Right lung (tissue), 10 donors: ENCODE measurements at places on chromosomes 16 and 17. TPM values are rescaled to one million over a fixed set of nuclear protein-coding genes. Genes with fewer than 3 reads are reported as not detected.

DNA sequence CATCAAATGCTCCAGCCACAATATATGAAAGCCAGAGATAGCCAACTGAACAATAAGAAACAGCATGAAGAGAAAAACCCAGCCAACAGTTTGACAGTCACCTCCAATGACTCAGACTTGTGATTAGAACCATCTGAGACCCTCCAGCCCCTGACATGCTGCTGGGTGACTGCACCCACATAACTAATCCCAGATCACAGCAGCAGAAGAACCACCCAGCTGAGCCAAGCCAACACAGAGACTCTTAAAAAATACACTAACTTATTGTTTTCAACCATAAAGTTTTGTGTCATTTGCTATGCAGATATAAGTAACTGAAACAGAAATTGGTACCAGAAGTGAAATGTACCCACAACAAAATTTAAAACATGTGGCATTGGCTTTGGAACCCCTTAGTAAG lies 314.3 kb upstream of the DYNLRB2 start:
- DNase-seq, result no peak

The KRT33B gene
- not detected for polyA plus RNA-seq

The SPNS2 gene
- polyA plus RNA-seq, result 20.0 TPM

GRCh38 chr17:48051706-48052486 lies 3.7 kb downstream of the NFE2L1 start:
- DNase-seq, result peak; percentile 81

- DNase-seq, result peak; percentile 81
These were observed 43.5 kb downstream of the CYB561 start for GRCh38 chr17:63402431-63403212.

GRCh38 chr17:12256380-12256995 lies 235.8 kb downstream of the MAP2K4 start:
- DNase-seq, result peak; percentile 42

The CDH1 gene
- polyA plus RNA-seq, result 135 TPM

The NHERF1 gene
- polyA plus RNA-seq, result 37.9 TPM

GRCh38 chr17:10756619-10757018 lies 26.8 kb upstream of the TMEM220 start:
- DNase-seq, result no peak

The PVALEF gene
- 0.35 TPM for polyA plus RNA-seq

GRCh38 chr17:32903774-32904673 lies 23.9 kb upstream of the TMEM98 start:
- DNase-seq, result no peak

DNA sequence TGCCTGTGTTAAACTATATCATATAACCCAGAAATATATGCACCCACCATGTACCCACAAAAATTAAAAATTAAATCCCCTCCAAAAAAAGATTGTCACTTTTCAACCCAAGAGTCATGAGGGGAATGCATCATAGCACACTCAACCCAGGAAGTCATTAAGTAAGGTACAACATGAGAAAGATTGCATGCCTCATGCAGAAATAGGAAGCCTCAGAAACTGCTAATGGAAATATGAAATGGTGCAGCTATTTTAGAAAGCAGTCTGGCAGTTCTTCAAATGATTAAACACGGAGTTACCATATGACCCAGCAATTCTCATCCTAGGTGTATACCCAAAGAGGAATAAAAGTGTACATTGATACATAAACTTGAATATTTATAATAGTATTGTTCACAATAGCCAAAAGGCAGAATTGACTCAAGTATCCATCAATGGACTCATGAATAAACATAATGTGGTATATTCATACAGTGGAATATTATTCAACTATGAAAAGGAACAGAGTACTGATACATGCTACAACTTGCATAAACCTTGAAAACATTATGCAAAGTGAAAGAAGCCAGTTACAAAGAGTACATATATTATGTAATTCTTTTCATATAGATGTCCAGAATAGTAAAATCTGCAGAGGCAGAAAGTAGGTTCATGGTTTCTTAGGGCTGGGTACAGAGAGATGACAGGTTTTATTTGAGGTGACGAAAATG lies 70.4 kb downstream of the TMEM100 start:
- no peak for DNase-seq

GRCh38 chr17:17036524-17036998 lies 5.7 kb upstream of the MPRIP start:
- no peak for DNase-seq

DNA sequence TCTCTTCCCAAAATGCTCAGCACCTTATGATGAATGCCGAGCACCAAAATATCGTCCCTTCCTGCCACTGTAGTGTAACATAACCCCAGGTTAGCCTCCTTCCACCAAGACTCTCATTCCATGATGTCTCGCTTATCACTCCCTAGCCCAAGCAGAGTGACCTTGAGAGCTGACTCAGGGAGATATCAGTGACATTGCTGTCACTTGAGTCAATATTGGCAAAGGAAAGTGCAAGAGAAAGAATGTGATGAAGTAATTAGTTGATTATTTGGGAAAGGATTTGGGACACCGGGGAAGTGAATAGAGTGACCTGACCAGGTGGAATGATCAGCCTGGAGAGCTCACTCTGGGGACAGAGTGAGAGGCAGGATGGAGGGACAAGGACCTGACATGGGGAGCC lies 2.6 kb upstream of the ANKFN1 start:
- DNase-seq, result no peak

- DNase-seq, result no peak
These were observed 144.8 kb upstream of the RPH3AL start for GRCh38 chr17:497241-498034.

GRCh38 chr17:37742116-37742761 lies 2.6 kb downstream of the HNF1B start:
- no peak for DNase-seq

DNA sequence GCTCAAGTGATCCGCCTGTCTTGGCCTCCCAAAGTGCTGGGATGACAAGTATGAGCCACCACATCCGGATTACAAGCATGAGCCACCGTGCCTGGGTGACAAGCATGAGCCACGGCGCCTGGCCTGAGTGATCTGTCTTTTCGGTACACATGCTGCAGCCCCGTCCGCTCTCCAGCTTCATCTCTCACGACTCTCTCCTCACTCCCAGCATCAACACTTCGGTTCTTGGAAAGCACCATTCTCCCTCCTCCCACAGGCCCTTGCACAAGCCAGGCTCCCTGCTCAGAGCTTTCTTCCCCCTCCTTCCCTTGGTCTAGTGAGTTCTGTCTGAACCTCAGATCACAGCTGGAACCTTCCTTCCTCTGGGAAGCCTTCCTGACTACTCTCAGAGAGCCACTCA lies 6.5 kb upstream of the NCBP3 start:
- DNase-seq, result no peak

The TNFSF13 gene
- 16.4 TPM for polyA plus RNA-seq

DNA sequence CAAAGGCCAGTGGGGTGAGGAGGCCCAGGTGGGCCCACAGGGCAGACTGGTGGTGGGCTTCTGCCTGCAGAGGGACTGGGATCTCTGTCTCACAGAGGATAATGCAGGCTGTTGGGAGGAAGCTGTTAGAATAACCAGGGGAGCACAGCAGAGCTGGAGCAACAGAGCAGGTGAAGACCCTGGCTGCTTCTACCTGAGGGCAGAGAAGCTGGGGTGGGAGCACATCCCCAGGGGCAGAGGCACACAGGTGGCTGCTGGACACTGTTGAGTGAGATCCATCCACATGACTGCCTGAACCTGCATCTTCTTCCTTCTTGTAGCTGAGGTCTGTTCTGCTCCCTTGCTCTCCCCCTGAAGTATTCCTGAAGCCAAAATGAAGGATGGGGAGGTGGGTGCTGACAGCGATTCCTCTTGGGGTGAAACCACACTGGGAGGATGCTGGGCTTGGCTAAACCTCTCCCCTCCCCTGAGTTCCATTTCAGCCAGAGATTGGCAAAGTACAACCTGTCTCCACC lies 1725.0 kb downstream of the TP53TG3F start:
- no peak for DNase-seq

GRCh38 chr17:40452216-40452787 lies 9.1 kb downstream of the IGFBP4 start:
- no peak for DNase-seq

The FA2H gene
- polyA plus RNA-seq, result 4.7 TPM

- DNase-seq, result no peak
These were observed 277.2 kb upstream of the CCL2 start for GRCh38 chr17:33977729-33978514.
